GM12892 (cell line): ENCODE measurements at places on chromosomes 4 and X.

DNA sequence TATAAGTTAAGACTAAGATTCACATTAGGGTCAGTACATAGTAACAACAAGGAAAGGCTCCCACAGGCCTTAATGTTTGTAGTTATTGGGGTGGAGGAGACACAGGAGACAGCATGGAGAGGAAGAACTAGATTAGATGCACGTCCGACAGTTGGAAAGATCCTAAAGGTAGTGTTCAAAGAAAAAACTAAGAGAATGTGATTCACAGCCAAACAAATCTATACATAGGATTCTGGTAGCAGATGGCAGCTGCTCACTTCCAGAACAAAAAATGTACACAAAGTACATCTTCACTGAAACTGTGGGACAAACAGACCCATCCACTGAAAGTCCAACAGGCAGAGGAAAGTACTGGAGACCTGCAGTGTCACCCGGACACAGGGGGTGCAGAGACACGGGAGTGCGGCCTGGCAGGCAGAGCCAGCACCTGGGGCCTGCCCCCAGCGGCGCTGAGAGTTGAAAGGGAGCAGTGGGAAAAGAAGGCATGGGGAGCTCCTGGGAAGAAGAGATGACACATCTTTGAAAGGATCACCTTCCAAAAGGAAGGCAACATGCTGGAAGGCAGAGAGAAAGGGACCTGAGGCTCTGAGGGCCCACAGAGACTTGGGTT is 40.0 kb downstream of the NELFA start:
- no peak for DNase-seq

DNA sequence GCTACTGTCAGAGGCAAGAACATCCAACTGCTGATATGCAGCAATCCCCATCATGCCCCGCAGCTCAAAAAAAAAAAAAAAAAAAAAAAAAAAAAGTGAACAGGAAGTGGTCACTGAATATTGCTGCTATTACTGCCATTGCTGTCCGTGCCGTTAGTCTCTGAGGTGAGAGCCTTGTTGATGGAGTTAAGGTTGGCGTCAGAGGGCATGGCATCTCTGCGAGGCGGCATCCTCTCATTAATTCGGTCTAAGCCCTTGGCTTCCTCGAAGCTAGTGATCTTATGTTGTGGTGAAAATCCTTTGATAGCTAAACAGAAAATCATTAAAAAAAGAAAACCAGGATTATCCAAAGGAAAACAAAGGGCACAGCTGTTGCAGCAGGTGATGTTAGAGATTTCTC is 321.6 kb downstream of the PPP3CA start:
- DNase-seq = no peak

DNA sequence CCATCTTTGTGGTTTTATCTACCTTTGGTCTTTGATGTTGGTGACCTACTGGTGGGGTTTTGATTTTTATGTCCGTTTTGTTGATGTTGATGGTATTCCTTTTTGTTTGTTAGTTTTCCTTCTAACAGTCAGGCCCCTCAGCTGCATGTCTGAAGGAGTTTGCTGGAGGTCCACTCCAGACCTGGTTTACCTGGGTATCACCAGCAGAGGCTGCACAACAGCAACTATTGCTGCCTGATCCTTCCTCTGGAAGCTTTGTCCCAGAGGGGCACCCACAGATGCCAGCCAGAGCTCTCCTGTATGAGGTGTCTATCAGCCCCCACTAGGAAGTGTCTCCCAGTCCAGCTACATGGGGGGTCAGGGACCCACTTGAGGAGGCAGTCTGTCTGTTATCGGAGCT is 199.3 kb upstream of the WDFY3 start:
- no peak for DNase-seq

DNA sequence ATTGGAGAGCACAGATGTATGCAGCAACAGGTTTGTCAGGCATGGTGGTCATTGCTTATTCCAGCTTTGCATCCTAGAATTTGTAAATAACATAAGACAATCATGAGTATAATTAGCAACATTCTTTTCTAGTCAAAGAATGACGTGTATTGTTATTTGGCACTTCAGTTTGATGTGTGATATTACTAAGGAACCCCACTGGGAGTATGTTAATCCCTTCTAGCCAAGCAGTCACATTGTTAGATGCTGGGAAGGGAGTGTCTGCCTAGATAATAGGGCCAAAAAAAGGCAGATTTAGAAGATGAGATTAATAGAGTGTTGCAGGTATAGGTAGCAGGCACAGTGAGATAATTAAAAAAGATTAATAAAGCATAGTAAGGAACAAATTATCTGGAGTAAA is 159.2 kb upstream of the WDFY3 start:
- DNase-seq = no peak

DNA sequence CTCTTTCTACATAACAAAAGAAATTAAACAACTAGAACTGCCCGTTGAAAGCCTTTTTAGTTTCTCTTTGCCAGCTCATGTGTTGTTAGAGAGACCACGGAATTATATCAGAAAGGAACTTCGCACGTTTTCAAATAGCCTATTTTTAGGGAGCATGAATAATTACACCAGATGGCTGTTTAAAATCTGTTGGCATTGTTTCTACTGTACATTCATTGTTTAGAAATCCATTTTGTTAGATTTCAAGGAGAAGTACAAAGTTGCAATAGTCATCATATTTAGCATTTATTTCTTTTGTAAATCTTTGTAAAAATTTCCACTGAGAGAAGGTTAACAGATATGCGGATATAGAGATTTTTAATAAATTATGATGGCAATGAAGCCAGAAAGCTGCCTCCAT is 403.0 kb upstream of the HS3ST1 start:
- DNase-seq = no peak

- no peak for DNase-seq
Observed at GRCh38 chr4:15953625-15954024, 9.3 kb downstream of the FGFBP2 start.

- DNase-seq = no peak
Observed at GRCh38 chr4:79852305-79852730, 220.7 kb downstream of the ANTXR2 start.

DNA sequence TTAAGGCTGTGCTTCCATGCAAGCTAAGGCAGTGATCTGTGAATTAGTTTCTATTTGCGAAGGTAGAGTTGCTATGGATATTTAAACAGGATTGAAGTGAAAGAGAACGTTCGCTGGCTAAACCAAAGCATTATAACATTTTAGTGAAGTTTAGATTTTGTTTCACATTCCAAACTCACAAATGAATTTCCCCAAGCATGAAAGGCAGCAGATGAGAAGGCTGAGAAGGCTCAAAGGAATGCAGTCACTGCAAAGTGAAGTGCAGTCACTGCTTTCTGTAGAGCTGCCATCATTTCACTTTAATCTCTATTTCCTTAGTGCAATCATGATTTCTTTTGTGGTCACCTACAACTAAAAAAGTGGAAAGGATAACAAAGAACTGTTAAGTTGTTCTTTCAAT is 334.7 kb upstream of the NR3C2 start:
- DNase-seq = no peak

- DNase-seq = no peak
Observed at GRCh38 chr4:104901438-104901837, 245.2 kb upstream of the TET2 start.

DNA sequence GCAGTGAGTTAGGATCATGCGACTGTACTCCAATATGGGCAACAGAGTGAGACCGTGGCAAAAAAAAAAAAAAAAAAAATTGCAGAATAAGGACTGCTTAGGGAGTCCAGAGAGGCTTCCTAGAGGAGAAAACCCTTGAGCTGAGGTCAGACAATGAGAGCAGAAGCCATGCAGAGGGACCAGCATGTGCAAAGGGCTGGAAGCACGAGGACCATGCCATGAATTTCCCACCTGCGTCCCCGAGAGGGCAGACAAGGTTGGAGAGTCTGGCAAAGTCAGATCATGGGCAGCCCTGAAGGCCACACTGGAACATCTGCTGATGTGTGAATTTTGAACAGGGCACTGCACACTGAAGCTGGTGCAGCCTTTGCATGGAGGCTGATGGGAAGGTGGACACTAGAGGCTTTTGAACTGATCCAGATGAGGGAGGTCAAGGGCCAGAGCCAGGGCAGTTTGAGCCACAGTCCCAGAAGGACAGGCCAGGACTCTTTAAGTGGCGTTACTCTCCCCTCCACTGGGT is 6.5 kb upstream of the JAKMIP1 start:
- no peak for DNase-seq

GRCh38 chrX:79117078-79117477 is 27.4 kb upstream of the GPR174 start:
- DNase-seq = no peak

DNA sequence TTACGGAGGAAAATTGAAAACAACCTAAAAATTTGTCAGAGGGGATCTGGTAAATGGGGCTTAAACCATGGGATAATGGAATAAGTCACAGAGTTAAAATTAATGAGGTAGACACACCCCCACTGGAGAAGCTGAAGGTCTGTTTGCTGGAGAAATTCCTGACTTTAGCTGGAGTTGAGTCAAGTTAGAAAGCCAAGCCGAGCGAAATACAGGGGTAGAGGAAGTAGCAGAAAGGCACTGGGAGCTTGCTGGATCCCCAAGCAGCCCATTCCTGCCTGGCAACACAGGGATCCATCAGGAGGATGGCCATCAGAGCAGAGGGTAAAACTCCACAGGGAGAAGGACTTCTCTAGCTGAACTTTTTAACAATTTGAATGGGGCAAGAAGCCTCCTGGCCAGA is 163.8 kb downstream of the ATRX start:
- DNase-seq = no peak

DNA sequence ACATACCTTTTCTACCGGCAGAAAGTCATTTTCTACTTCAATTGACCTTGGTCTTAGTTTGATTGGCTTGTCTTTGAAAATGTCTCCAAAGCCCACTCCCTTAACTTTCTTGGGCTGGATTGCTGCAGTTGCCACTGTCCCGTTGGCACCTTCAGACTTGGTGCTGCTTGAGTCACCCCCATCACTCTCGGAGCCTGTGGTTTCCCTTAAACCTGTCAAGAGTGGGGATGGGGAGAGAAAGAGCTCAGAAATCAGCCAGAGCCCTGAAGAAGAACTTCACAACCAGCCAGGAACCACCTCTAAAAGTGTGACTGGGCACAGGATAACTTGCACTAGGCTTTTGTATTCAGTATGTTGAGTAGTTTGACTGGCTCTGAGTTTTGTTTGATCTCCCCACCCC is 168.5 kb upstream of the MAP3K15 start:
- no peak for DNase-seq

DNA sequence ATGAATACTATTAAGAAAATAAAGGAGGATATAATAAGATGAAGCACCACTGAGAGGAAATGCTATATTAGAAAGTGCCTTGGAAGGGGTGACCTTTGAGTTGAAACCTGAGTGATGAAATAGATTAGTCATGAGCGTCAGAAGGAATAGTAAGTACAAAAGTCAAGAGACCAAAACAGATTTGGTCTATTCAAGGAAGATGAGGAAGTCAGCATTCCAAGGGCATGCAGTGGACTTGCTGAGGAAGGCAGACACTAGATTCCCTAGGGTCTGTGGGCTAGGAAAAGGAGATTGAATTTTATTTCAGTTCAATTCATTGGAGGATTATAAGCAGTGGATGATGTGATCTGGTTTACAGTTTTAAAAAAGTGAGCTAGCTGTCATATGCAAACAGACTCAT is 73.0 kb upstream of the WDFY3 start:
- DNase-seq = no peak

- DNase-seq = no peak
Observed at GRCh38 chr4:92235731-92236130, 68.0 kb upstream of the GRID2 start.

DNA sequence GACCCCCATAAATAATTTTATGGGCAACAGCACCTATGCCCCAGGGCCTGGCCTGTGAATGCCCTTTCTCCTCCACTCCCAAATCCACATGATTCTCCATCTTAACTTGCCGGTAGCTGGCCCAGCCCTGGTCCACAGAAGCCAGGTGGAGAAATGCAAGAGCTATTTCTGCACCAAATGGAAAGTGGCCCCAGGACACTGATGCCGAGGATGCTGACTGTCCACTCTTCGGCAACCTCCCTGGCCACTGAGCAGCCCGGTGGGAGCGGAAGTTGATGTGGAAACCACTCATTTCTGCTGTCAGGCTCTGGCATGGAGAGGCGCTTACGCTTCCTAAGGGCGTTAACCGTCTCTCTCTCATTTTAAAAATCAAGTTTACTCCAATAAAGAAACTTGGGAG is 58.8 kb downstream of the JAKMIP1 start:
- DNase-seq = no peak

- DNase-seq = no peak
Observed at GRCh38 chr4:187000281-187000680, 276.6 kb upstream of the FAT1 start.

DNA sequence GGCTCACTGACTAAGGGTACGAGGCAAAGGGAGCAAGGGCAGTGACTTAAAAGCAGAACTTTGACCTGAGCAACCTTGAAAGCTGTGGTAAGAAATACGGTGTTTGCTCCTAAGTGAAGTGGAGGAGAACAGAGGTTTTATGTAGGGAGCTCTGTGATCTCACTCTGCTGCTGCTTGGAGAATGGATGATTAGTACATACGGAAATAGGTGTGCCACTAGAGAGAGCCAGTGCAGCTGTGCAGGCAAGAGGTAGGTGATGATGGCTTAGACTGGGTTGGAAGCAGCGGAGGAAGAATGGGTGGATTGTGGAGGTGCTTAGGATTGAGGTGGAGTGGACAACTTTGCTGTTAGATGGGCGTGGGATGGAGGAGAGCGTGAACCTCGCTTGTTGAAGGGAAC is 85.0 kb downstream of the FAM193A start:
- DNase-seq = no peak

DNA sequence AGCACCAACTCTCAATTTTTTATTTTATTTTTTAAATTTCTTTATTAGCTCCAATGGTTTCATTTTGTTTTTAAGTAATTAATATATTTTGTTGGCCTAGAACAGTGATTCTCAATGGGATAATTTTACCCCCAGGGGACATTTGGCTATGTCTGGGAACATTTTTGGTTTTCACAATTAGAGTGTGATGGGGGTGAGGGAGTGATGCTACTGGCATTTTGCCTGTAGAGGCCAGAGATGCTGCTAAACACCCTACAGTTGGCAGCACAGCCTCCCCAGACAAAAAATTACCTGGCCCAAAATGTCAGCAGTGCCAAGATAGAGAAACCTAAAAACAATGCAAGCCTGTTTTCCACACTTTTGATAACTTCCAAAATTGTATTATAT is 64.6 kb downstream of the HHIP start:
- no peak for DNase-seq

GRCh38 chr4:86036736-86037135 is 323.1 kb downstream of the MAPK10 start:
- DNase-seq = no peak

DNA sequence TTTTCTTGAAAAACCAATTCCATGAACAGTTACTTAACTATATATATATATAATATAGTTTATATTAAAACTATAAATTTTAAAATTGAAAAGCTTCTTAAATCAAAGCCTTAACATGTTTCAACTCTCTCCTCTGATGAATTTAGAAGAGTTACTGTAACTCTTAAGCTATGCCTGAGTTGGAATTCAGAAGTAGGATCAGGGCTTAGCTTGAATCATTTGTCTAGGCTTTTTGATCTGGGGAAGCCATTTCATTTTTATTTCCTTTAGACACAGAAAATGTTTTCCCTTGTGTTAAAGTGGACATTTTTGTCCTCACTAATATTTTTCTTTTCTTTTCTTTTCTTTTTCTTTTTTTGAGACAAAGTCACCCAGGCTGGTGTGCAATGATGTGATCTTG is 40.4 kb upstream of the PDLIM5 start:
- DNase-seq = no peak

GRCh38 chr4:87934973-87935372 is 40.5 kb upstream of the SPP1 start:
- no peak for DNase-seq
